ENCODE measurements at places on chromosomes 11 and 22. TPM values are rescaled to one million over a fixed set of nuclear protein-coding genes. Genes with fewer than 3 reads are reported as not detected.

CATSPER1 gene
- total RNA-seq = not detected

IRAG1 gene
- 6.7 TPM for total RNA-seq

WBP2NL gene
- total RNA-seq = not detected

ZC3H12C gene
- total RNA-seq = 14.3 TPM

CBX7 gene
- 51.4 TPM for total RNA-seq

Measured in heart left ventricle (tissue), 16 donors.